ENCODE measurements at places on chromosomes 12 and 14.

DNA sequence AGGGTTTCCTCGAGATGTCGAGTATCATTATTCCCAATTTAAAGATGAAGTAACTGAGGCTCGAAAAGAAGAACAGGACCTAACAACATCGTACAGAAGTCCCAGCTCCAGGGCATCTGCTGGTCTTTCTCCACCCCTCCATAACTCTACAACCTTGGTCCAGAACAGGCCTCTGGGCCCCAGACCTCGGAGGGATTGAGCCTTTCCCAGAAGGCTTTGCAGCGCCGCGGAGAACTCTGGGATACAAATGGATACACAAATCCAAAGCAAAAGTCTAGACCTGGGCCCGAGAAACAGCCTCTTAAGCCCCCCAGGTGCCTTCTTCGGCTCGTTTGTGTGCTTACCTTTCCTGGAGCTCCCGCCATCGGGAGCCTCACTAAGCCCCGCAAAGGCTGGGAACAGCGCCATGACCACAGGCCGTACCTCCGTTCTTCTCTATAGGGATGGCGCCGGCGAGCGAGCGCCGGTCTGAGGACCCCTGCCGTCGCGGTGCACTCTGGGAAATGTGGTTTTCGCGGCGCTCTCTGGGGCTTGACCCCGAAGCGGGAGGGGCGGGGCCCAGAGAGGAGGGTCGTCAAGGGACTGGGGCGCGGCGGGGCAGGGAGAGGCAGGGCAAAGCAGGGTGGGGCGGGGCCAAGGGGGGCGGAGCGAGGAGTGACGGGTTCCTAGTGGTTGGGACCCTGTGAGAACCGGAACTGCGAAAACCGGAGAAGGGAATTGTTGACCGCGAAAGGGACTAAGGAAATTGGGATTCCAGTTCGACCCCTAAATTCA, at the start of gene NRDE2:
Gene NRDE2 (minus strand): TSS at position 445 of the 774 bp plus-strand sequence. CDS start 37 bp downstream, at position 408.
- peak; percentile 98 for DNase-seq

DNA sequence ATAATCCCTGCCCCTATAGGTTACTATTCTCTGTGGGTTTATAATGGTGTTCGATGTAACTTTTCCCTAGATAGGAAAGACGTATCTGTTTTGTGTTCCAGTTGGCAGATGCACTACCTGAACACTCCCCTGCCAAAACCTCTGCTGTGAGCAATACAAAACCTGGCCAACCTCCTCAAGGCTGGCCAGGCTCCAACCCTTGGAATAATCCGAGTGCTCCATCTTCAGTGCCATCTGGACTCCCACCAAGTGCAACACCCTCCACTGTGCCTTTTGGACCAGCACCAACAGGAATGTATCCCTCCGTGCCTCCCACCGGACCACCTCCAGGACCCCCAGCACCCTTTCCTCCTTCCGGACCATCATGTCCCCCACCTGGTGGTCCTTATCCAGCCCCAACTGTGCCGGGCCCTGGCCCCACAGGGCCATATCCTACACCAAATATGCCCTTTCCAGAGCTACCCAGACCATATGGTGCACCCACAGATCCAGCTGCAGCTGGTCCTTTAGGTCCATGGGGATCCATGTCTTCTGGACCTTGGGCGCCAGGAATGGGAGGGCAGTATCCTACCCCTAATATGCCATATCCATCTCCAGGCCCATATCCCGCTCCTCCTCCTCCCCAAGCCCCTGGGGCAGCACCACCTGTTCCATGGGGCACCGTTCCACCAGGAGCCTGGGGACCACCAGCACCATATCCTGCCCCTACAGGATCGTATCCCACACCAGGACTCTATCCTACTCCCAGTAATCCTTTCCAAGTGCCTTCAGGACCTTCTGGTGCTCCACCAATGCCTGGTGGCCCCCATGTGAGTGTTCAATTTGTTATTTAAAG, 11.3 kb downstream of the MAPK1IP1L start:
- DNase-seq = no peak

DNA sequence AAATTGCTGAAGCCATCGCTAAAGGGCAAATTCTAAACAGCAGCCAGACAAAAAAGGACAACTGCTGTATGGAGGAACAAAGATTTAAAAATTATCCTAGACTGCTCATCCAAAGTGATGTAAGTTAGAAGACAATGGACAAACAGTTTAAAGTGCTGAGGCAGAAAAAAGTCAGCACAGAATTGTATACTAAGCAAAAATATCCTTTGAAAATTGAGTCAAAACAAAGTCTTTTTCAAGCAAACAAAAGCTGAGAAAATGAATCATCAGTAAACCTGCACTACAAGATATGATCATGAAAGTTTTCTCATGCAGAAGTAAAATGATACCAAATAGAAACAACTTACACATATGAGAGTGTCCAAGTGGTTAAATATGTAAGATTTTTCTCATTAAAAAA, 43.6 kb downstream of the EML5 start:
- no peak for DNase-seq

DNA sequence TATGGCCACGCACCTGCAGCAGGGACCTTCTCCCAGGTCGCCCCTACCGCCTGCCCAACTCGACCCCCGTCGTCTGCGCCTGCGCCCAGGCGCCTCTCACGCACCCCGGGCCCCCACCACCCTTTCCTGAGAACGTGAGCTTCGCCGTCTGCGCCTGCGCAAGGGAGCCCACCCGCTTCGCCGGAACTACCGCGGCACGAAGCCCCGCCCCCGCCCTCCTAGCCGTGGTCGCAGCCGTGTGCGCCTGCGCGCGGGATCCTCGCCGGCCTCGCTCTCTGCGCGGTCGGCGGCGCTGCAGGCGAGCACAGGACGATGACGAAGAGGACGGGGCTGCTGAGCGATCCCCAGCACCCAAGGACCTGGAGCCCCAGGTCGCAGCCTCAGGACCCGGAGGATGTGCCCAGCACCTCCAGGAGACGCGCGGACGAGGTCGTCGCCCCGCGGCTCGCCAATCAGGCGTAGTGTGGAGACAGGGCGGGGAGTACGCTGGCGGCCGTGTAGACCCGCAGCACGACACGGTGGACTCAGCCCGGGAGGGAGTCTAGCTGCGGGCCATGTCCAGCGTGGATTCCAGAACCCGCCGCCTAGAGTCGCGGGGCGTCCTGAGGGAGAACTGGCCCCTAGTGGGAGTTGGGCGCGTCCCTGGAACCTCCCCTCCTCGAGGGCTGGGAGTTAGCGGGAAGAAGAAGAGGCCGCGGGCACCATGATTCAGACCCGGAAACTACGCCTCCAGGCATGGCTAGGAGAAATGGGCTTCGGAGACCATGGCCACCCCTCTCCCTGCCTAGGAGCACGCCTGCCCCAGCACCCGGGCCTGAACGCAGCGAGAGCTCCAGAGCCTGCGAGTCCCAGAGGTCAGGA, 1120.8 kb upstream of the TMEM132C start:
- DNase-seq = no peak

DNA sequence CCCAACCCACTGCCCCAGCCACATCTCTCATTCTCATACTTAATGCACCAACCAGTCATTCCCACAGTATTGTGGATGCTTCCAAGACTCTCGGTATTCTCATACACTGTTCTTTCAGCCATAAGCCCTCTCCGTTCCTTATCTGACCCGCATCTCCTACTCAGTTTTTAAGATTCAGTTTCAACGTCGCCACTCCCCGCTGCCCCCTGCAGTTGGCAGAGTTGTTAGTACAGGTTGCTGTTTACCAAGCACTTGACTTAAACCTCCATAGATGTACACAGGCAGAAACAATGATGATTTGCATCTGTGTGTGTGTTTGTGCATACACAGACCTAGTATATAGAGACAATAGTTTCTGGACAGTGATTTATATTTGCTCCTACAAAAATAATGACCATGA, 40.2 kb downstream of the PAH start:
- DNase-seq = no peak

DNA sequence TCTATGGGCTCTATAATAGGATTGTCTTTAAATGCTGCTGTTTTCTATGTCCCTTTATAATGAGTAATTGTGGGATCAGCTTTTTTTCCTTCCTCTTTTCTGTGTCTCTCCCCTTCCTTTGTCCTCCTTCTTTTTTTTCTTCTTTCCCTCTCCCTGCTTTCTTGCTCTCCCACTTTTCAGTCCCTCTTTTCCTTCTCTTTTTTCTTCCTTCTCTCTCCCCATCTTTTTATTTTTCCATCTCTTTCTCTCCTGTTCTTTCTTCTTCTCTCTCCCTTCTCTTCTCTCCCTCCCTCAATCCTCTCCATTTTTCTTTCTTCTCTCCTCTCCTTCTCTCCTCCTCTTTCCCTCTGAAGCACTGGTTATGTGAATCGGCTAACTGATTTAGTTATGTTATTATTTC, 62.5 kb upstream of the RD3L start:
- no peak for DNase-seq

DNA sequence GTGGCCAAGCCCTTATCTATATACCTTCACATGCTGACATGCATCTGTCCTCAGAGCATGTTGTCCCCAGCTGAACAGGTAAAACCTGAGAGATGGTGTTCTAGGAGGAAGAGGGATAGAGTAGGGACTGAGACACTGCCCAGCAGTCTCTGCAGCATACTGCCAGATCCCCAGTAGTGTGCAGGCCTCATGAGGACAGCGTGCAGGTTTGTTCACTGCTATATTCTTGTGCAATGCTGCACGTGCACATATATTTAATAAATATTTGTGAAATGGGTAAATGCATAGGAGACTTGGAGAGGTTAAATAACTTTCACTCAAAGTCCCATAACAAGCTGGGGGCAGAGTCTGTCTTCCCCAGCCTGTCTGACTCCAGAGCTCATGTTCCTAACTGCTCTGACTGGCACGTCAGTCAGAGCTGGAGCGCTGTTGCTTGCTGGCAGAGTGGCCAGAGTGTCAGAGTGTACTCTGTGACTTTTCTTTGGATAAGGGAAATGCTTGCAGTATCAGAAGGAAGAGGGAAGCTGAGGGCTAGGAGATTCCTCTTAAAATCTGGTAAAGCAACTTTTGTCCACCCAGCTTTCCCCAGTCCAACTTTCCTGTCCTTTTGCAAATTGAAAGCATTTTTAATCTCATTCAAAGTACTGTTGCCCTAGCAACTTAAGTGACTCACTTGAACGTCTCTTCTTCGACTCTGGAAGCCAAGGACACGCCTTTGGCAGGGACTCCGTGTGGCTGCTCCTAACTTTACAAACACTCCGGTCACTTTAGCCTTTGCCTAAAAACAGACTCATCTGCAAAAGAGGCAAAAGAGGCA, 14.9 kb upstream of the POLR3B start:
- DNase-seq = peak; percentile 39

DNA sequence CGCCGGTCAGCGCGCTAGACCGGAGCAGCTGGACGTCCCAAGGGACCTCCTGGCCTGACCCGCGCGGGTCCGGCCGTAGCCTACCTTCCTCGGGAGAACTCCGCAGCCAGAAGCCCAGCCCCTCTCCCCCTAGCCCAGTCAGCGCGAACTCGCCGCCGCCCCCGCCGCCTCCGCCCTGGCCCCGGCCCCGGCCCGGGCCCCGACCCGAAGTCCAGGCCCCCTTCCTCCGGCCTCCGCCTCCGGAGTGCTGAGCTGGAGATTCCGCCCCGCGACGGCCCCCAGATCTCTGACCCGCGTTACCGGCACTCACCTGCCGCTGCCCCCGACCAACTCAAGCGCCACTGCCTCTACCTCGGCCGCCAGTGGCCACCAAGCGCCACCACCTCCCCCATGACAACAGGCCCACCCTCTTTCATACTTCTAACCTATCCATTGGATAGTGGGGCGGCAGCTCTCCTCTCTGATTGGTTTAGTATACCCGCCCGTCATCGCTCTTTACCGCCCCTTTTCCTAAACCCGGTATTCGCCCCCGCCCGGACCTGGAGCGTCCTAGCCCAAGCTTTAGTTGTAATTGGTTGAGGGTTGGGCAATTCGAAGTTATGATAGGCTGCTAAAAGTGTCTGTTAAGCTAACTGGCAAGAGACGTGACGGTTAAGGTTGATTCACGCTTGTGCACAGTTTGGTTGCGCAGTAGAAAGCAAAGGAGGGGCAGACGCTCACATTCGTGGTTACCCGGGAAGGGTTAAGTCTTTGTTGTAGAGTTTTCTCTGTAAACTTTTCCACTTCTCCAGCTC, at the start of gene NUMB:
Gene NUMB (minus strand): TSS at position 364 of the 794 bp plus-strand sequence. CDS start 102,795 bp downstream, outside the sequence.
- peak; percentile 100 for DNase-seq

DNA sequence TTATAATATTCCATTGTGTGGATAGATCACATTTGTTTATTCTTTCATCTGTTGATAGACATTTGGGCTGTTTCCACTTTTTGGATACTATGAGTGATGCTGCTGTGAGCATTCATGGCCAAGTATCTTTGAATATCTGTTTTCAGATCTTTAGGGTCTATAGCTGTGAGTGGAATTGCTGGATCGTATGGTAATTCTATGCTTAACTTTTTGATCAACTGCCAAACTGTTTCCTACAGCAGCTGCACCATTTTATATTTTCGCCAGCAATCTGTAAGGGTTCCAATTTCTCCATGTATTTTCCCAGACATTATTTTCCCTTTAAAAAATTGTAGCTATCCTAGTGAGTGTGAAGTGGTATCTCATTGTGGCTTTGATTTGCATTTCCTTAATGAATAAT, 238.1 kb downstream of the AACS start:
- DNase-seq = no peak

GRCh38 chr14:73267474-73267873, 30.2 kb downstream of the PAPLN start:
- no peak for DNase-seq

DNA sequence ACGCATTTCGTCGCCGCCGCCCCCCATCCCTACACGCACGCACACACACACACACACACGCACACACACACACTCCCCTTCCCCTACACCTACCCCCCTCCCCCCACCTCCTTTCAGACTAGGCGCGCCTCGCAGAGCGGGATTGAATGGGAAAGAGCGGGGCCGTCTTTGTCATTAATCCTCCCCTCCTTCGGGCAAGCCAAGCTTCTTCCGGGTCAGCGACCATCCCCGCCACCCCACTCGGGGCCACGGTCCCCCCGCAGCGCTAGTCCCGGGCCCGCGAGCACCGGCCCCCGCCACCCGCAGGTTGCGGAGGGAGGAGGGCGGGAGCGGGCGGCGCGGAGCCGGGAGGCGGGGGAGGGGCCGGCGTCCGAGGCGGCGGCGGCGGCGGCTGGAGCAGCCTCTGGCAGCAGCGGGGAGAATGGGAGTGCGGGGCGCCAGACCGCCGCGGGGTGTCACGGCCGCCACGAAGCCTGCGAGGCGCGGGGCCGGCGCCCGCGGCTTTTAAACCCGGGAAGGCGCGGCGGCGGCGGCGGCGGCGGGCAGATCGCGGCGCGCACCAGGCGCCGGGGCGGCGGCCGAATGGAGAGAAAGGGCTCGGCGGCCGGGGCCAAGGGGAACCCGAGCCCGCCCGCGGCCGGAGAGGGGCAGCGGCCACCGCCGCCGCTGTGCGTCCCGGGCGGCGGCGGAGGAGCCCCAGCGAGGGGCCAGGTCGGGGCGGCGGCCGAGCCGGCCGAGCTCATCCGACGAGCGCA, at the start of gene TTC9:
Gene TTC9 (plus strand): TSS at position 369 of the 755 bp plus-strand sequence. CDS start 214 bp downstream, at position 583.
- no peak for DNase-seq

DNA sequence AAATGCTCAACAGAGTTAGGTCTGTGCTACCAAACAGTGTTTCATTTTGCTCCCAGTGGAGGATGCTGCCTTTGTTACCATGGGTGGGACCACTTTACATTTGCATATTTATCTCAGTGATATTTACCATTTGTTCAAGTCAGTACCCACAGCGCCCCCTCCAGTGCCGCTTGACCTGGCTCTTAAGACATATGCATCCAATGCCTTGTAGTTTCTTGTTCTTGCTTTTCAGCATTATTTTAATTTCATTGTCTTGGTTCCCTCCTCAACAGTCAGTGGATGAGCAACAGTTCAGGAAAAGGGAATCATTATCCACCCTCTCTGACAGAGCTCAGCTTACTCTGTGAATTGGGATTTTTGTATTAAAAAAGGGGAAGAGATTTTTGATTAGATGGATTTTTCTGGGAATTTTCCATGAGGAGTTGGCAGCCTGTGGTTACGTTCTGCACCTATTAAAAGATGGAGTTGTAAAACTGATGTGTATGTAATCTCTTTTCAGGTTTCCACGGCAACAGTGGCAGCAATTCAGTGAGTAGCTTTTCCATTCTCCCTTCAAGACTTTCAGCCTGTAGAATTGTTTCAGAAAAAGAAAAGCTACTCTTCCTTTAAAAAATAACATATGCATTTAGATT, 240.5 kb upstream of the DAAM1 start:
- peak; percentile 26 for DNase-seq

Measured in DMS79 treated with DMSO at 0.1 percent for 48 hours (cell line).